ENCODE measurements at places on chromosomes 7 and 10.

DNA sequence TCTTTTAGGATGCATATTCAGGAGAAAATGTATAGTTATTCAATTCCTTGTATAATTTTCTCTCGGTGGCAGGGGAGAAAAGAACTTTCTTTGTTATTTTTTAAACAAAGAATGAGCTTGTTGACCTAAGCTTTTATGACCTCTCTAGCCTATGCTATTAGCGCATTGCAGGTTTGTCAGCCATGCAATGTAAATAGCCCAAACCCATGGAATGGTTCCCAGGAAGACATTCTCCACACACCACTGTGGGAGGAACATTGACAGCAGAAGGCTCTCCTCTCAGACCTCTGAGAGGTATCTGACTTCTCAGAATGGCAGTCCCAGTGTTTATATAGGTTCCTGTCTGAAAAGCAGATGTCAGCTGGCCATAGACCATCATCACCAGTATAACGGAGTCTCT lies 19.6 kb upstream of the AGBL3 start:
- DNase-seq = no peak

GRCh38 chr7:48611993-48612392 lies 312.4 kb upstream of the CDC14C start:
- DNase-seq = no peak

DNA sequence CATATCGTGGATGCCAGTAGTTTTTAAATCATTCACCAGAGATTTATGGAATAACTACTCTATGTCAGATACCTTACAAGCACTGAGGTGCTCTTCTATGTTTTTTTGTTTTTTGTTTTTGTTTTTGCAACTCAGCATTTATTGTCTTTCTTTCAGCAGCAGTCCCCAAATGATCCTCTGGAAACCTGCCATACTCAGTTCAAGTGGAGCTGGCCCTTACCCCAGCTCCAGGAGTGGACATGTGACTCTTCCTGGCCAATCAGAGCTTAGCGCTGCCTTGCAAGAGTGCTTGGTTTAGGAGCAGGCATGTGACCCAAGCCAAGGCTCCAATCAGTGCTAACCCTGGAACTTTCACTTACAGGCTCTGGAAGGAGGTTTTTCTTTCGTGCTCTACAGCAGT lies 356.6 kb upstream of the ZMIZ1 start:
- no peak for DNase-seq

DNA sequence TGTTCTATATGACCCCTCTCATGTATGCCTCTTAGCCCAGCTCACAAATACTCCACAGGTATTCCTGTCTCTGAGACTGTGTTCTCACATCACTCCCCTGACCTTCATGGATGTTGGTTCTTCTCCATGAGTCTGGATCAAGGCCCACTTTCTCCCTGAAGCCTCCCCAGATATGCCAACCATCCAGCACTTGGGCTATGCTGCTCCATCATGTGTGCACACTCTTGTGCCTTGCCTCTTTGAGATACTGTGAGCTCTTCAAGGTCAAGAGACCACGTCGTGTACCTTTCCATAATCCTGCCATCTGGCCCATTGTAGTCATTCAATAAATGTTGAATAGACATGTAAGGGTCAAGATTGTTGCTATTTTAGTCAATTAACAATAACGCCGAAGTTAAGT lies 30.1 kb upstream of the TM9SF3 start:
- no peak for DNase-seq

DNA sequence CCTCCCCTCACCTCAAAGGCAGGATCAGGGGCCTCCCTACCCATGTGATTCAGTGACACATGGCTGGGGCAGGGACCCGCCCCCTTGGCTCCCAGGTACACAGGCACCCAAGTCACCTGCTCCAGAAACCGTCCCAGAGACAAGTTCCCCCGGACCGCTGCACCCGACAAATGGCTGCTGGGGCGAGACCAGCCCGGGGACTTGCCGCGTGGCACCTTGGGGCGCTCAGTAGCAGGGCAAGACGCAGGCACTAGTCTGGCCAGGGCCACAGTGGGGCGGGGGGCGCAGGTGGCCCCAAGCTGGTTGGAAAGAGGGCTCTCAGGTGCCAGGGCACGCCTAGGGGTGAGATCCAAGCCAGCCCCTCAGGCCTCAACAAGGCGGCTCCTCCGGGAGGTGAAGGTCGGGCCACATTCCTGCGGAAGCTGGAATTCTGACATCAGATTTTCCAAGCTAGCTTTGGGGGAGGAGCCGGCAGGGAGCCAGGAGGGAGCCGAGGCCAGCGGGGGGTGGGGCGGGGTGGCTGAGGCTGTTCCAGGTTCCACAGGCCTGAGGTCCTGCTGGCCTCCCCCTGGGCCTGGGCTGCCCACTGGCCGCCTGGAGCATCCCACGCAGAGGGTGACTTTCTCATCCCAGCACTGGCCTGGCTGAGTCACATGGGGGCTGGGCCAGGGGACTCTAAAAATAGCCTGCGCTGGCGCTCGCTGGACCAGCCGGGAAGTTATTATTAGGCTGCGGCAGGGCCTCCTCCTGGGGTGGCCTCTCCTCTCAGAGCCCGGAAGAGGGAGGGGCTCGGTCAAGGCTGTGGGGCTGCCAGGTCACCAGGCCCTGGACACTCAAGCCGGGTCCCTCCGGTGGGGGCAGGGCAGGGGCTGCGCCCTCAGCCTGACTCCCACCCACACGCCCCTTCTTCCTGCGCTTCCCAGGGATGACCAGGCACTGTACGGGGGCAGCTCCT lies 20.5 kb upstream of the INPP5A start:
- DNase-seq = no peak

- no peak for DNase-seq
Observed at GRCh38 chr7:110677405-110677804, 413.5 kb upstream of the LRRN3 start.

GRCh38 chr10:97278491-97278989 lies 13.9 kb downstream of the ARHGAP19 start:
- DNase-seq = no peak

DNA sequence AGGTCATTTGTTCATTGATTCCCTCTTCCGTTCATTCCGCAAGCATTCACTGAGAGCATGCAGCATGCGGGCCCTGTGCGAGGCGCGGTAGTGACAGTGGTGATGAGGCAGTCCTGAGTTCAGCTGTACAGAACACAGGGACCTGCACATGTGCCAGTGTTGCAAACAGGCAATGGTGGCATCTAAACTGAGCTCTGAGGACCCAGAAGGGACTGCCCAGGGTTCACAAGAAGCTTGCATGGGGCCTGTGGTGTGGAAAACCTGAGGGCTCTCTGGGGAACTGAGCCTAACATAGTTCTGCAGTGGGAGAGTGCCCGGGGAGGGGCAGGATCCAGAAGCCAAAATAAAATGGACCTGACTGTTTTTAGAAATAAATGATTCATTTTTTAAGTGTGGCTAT lies 13.2 kb downstream of the ZNF488 start:
- no peak for DNase-seq

- DNase-seq = no peak
Observed at GRCh38 chr7:37315772-37316715, 132.6 kb downstream of the ELMO1 start.

GRCh38 chr10:13505052-13505680 lies 23.6 kb downstream of the BEND7 start:
- DNase-seq = no peak

GRCh38 chr10:43902842-43903241 lies 254.2 kb upstream of the ZNF32 start:
- DNase-seq = no peak

- no peak for DNase-seq
Observed at GRCh38 chr10:117197189-117197588, at the start of gene KCNK18. KCNK18 (plus strand) TSS chr10:117197489; CDS start chr10:117197489, 0 bp downstream.

- peak; percentile 76 for DNase-seq
Observed at GRCh38 chr7:73842067-73842976, at the start of gene METTL27. METTL27 (minus strand) TSS chr7:73842516; CDS start chr7:73842140, 376 bp downstream.

- DNase-seq = no peak
Observed at GRCh38 chr7:129161524-129162225, 17.2 kb downstream of the TSPAN33 start.

DNA sequence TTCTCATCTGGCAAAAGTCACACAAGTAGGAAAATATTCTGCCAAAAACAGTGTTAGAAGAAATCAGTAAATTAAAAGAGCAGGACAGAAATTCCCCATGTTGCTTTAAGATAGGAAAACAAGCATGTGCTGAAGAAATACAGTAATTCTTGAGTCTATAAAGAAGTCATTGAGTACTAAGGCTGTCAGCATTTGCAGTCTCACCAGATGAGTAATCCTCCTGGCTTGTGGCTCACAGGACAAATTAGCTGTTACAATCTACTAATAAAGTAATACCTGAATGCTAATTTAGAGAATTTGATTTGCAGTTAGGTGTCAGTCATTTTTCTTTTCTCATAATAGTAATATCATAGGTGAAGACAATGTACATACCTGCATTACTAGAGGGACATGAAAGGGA lies 1158.9 kb upstream of the CELF2 start:
- no peak for DNase-seq

GRCh38 chr10:102367441-102367840 lies 28.1 kb upstream of the NFKB2 start:
- DNase-seq = no peak

DNA sequence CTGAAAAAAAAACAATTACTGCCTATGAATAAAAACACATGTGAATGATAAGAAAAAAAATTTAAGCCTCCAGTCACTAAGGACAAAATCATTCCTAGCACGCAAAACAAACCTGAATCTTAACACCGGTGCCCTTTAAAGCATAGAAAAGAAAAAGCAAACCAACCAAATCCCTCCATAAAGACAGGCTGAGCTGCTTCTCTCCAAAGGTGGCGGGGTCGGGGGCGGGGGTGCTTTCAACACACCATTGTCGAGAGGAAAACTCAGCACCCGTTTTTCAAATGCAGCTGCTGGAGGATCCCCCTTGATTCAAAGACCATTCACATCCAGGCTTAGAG lies 1.4 kb downstream of the ST8SIA6 start:
- DNase-seq = no peak

GRCh38 chr10:31656851-31657433 lies 271.7 kb downstream of the ARHGAP12 start:
- DNase-seq = no peak

- no peak for DNase-seq
Observed at GRCh38 chr7:10643545-10643944, 330.1 kb upstream of the PHF14 start.

DNA sequence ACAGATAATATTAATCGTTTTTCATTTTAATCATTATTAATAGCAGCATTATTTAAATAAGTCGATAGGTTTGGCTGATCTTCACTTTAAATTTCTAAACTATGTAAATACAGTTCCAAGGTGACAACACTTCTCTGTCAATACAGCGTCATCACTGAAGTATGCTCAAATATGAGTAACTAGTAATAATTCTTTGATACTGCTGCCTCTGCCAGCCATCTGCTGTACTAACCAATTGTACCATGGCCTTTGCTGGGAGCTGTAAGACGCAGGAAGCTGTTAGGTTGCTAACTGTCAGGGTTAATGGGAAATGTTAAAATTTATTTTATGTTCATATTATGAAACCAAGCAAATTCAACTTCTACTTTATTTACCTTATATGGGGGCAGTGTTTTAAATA lies 1650.5 kb upstream of the LRRTM3 start:
- no peak for DNase-seq

- DNase-seq = no peak
Observed at GRCh38 chr7:135966341-135967043, 10.7 kb downstream of the MTPN start.

DNA sequence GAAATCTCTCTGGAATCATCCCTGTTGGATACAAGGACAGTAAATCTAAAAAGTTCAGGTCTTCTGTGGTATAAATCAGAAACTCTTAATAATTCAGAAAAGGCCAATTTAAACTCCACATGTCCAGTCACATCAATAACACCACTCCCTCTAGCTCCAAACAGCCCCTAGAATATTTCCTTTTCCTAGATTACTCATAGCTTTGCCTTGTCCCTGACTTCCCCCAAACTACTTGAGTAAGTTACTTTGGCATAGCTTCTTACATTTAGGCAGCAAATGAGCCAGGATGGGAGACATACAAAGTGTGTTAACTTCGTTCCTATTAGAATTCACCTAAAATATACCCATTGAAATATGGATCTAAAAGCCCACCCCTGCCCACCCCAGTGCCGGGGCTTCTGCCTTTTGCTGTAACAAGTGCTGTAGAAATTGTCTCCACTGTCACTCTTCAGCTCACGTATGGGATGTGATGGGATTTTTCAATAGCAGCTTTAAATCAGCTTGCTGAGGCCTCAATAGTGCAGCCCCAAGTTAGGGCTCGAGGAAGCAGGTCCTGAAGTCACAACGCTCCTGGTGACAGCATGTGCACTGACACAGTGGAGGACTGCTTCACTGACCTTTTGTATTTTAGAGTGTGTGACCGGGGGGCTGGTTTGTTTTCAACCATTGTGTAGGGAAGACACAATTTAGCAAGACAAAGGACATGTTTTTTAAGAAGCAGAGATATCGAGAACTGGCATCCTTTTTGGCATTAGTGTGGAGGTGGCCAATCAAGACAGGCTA lies 218.2 kb upstream of the KMT2E start:
- DNase-seq = no peak

- no peak for DNase-seq
Observed at GRCh38 chr7:152851326-152851725, 91.8 kb downstream of the ACTR3B start.

DNA sequence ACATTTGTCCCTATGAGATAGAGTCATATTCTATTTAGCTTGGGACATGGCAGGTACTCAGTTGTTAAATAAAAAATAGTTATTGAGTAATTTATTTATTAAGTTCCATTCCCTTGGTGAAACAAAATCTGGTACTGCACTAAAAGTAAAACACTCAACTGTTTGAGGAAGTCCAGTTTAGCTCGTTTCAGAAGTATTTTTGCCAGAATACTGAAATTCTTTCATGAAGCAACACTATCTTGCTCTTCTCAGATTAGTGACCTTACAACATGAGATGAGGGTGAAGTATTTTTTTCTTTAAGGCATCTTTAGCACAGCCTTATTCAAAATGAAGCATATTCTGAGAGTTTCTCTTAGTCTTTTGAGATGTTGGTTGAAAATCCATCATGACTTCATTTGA lies 106.0 kb downstream of the ZNF365 start:
- no peak for DNase-seq

All from DMS 273 treated with DMSO at 0.1 percent for 48 hours (cell line).